Activated B cell treated with CpG ODN at 0.5 μM for 24 hours (primary cell): ENCODE measurements at places on chromosomes 1 and 21. TPM values are rescaled to one million over a fixed set of nuclear protein-coding genes. Genes with fewer than 3 reads are reported as not detected.

Gene GJB4
- total RNA-seq = not detected in 2 replicates

GRCh38 chr1:6783936-6784559 lies 1.2 kb upstream of the CAMTA1 start:
- peak overlapping the region; percentile 89 for H3K27ac ChIP-seq
- peaks cover 21% of the 10 kb centered on the region for H3K36me3 ChIP-seq
- H3K4me1 ChIP-seq = peaks cover 46% of the 10 kb centered on the region
- no peak for DNase-seq

Gene XCL1
- total RNA-seq = not detected in 2 replicates

Gene ORC1
- 3.2 TPM in 2 replicates for total RNA-seq

Gene PRAMEF8
- total RNA-seq = not detected in 2 replicates

DNA sequence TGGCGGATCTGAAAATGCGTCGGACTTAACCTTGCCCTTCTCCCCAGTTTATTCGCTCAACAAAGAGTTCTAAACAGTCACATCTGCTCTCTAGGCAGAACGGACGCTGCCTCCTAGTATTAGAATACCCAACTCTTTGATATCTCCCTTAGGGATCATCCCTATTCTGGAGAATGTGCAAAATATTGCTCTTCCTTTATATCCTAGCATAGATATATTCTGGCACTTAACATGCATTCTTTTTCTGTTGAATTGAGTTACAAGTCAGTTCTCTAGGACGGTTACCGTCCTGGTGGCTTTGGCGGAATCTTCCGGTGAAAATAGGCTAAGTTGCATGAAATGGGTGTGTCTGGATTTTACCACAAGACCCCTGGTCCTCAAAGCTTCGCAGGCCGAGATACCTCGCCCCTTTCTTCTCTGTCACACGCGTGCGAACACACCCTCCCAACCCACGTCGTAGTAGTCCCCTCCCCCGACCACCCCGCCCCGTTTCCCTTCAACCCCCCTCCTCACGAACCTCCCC lies 501 bp upstream of the DNAJC6 start:
- H3K27ac ChIP-seq = no peak overlapping the region
- no peaks in the 10 kb centered on the region for H3K36me3 ChIP-seq

GRCh38 chr1:235887676-235888075 lies 21.0 kb upstream of the LYST start:
- H3K4me1 ChIP-seq = peaks cover 38% of the 10 kb centered on the region
- H3K36me3 ChIP-seq = no peaks in the 10 kb centered on the region
- H3K4me3 ChIP-seq = no peak overlapping the region
- no peak for DNase-seq

GRCh38 chr1:24570265-24571125 lies 14.6 kb downstream of the NCMAP start:
- DNase-seq = no peak
- H3K27me3 ChIP-seq = no peaks in the 10 kb centered on the region
- H3K27ac ChIP-seq = no peak overlapping the region
- H3K36me3 ChIP-seq = no peaks in the 10 kb centered on the region

DNA sequence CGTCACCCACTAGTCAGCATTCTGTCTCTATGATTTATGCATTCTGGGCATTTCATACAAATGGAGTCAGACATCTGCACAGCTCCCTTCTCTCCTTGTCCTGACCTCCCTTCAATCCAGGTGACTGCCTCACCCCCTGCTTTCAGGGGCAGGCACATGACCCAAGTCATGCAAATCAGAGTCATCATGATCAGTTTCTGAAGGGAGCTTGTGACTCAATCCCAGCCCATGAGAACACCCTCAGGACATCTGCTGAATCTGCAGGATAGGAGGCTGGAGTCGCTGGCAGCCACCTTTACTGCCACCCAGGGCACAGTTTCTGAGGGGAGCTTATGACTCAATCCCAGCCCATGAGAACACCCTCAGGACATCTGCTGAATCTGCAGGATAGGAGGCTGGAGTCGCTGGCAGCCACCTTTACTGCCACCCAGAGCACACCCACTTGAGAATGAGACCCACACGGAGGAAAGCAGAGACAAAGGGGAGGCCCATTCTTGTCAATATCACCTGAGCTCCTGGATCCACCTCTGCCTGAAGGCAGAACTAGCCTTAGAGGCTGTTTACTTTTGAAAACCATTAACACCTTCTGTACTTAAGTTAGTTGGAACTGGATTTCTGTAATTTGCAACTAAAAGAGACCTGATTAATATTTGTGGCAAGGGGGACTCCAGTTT lies 62.3 kb upstream of the SLC25A33 start:
- peaks cover 11% of the 10 kb centered on the region for H3K27me3 ChIP-seq
- no peak overlapping the region for H3K27ac ChIP-seq

DNA sequence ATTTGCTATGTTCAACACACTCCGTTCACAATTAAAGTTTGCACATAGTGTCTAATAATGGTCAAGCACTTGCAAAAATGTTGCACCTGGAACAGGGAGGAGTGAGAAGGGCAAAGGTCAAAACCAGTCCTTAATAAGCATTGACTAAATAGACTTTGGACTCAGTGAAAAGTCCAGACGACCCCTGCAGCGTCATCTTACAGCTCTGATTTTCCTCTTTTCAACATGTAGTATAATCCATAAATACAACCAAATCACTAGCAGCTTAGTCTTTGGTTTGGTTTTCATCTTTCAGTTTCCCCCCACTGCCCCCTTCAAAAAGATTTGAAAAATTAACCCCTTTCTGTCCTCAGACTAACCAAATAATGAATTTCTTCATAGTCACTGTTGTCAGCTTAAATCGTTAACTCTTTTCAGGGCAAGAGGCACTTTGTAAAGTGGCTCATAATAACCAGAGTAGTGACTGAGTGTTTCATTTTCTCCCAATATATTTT lies 290.3 kb downstream of the PTPRC start:
- H3K27me3 ChIP-seq = peaks cover 2% of the 10 kb centered on the region
- H3K4me3 ChIP-seq = peak overlapping the region; percentile 39
- DNase-seq = no peak

DNA sequence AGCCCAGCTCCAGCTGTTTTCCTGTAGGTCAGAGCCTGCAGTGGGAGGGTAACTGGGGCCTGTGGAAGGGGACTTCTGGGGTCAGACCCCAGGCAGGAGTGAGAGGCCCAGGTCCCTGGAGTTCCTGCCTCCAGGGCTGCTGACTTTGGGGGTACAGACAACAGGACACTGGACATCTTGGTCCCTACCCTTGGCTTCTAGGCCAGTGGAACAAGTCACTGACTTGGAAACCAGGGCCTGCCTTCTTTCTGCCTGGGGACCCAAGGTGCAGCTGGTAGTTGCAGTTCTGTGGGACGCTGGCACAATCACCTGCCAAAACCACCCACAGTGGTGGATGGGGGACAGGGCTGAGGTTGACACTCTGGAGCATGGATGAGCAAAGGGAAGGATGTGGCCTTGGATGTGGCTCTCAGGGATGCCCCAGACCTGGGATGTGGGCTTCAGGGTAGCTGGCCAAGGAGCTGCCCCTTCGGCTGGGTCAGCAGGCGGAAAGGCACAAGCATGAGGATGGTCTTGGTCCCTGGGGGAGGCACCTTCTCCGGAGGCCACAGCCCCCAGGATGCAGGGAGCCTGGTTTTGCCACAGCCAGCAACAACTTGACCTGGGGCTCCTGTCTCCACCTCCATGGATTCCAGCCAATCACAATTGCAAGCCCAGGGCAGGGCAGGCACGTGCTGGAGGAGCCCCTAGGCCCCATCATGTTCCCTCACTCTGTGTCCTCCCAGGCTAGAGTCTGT lies 5.8 kb downstream of the JMJD4 start:
- H3K4me1 ChIP-seq = peaks cover 49% of the 10 kb centered on the region
- peaks cover 17% of the 10 kb centered on the region for H3K36me3 ChIP-seq
- DNase-seq = no peak
- H3K4me3 ChIP-seq = peak overlapping the region; percentile 80
- H3K27ac ChIP-seq = peak overlapping the region; percentile 73

- H3K4me1 ChIP-seq = no peaks in the 10 kb centered on the region
- no peak overlapping the region for H3K4me3 ChIP-seq
- H3K27ac ChIP-seq = no peak overlapping the region
- DNase-seq = no peak
- no peaks in the 10 kb centered on the region for H3K36me3 ChIP-seq
- H3K27me3 ChIP-seq = peaks cover 25% of the 10 kb centered on the region
These were observed 86.5 kb upstream of the ZC3H12A start for GRCh38 chr1:37387854-37388253.

Gene PRPF38B
- total RNA-seq = 77.3 and 88.1 TPM in 2 replicates

Gene AMY1C
- total RNA-seq = not detected in 2 replicates

GRCh38 chr1:5404412-5405203 lies 587.6 kb downstream of the NPHP4 start:
- H3K4me3 ChIP-seq = no peak overlapping the region
- no peaks in the 10 kb centered on the region for H3K27me3 ChIP-seq
- no peaks in the 10 kb centered on the region for H3K4me1 ChIP-seq
- no peak overlapping the region for H3K27ac ChIP-seq

- no peak overlapping the region for H3K4me3 ChIP-seq
- no peaks in the 10 kb centered on the region for H3K36me3 ChIP-seq
- no peak for DNase-seq
- H3K4me1 ChIP-seq = no peaks in the 10 kb centered on the region
- peaks cover 64% of the 10 kb centered on the region for H3K27me3 ChIP-seq
These were observed 26.6 kb upstream of the LMX1A start for GRCh38 chr1:165383067-165383466.

DNA sequence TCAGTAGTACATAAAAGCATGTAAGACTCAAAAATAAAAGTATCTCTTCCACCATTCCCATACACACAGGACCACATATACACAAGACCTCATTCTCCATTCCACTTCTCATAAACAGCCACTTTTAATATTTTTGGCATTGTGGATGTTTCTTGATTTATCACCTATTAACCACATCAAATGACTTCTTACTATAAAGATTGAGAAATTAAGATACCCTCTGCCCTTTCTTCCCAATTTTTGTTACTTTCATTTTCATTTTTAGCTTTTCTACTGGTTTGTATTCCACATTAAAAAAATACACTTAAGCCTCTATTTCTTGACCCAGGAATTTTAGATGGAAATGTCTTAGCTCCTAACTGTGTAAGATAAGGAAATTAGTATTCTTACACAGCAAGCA lies 22.8 kb downstream of the AKT3 start:
- no peak for DNase-seq
- peaks cover 27% of the 10 kb centered on the region for H3K4me1 ChIP-seq
- H3K27ac ChIP-seq = no peak overlapping the region
- H3K36me3 ChIP-seq = peaks cover 31% of the 10 kb centered on the region

Gene FNBP1L
- total RNA-seq = 3.3 and 3.4 TPM in 2 replicates

DNA sequence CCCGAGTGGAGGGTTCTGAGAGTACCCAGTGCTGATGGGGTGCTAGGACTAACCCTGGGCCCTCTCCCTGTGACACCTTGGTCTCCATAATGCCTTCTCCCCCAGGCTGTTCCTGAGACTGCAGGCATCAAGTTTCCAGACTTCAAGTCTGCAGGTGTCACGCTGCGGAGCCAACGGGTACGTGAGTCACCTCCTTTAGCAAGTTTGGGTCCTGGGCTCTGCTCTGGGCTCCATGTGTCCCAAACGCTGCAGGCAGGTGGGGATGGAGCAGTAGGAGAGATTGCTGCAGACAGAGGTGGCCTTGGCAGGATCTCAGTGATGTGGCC lies 6.0 kb downstream of the DMAP1 start:
- H3K27ac ChIP-seq = no peak overlapping the region
- no peak overlapping the region for H3K4me3 ChIP-seq
- H3K36me3 ChIP-seq = peaks cover 71% of the 10 kb centered on the region
- peaks cover 31% of the 10 kb centered on the region for H3K4me1 ChIP-seq

GRCh38 chr1:91613595-91613994 lies 112.9 kb downstream of the CDC7 start:
- H3K27ac ChIP-seq = no peak overlapping the region
- H3K27me3 ChIP-seq = peaks cover 4% of the 10 kb centered on the region
- no peak overlapping the region for H3K4me3 ChIP-seq
- DNase-seq = no peak
- H3K36me3 ChIP-seq = no peaks in the 10 kb centered on the region
- H3K4me1 ChIP-seq = no peaks in the 10 kb centered on the region

DNA sequence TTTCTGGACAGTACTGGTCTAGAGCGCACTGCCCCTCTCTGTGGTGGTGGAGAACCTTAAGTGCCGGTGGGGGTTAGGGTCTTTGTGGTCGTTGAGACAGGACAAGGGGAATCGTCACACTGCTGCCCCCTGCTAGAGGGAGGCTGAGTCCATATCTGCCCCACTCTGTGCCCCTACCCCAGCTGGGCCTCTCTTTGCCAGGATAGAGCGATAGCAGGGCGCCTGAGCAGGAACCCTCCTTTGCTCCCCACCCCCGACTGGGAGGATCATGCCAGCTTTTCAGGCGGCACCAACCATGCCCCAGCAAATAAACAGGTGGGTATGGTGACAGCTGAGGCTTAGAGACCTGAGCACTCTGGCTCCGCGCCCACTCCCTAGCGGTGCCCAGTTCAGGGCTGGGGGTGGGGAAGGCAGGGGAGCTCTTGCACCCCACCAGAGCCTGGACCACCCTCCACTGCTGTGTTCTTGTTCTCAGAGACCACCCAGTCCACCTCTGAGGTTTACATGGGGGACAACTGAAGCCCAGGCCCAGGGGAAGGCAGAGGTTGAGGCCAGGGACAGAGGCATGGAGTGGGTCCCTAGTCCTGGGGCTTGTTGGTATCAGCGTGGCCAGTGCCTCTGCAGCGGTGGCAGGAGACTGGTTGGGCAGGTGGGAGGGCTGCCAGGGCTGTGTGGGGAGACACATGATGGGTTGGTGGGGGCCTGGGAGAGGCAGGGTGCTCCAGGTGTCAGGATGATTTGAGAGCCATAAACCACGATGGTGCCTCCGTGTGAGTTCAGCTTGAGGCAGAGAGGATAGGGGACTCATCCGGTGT lies 1.6 kb downstream of the PADI2 start:
- H3K4me1 ChIP-seq = peaks cover 32% of the 10 kb centered on the region
- no peaks in the 10 kb centered on the region for H3K36me3 ChIP-seq
- H3K27me3 ChIP-seq = peaks cover 13% of the 10 kb centered on the region
- DNase-seq = no peak
- peak overlapping the region; percentile 79 for H3K4me3 ChIP-seq

Gene IFI44L
- 3.6 and 5.0 TPM in 2 replicates for total RNA-seq

DNA sequence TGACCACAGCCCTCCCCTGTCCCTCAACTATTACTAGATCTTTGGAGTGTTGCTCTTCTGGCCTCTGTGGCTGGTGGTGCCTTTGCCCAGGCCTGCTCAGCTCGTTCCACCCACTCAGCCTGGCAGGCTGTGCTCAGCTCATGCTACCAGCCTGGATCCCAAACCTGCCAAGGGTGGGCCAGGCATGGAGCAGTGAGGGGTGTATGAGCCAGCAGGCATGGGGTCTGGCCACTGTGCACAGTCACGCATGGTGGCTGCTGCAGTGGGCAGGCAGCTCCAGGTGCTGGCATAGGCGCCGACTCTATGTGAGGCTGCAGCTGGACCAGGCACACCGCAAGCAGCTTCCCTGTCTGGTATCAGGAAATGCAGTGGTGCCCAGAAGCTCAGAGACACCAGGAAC lies 449.9 kb downstream of the MATN1 start:
- no peak overlapping the region for H3K27ac ChIP-seq
- H3K4me1 ChIP-seq = no peaks in the 10 kb centered on the region
- no peak for DNase-seq

Gene ADGRL4
- total RNA-seq = not detected in 2 replicates

Gene LIPI
- total RNA-seq = not detected in 2 replicates

- H3K27me3 ChIP-seq = peaks cover 54% of the 10 kb centered on the region
- no peak for DNase-seq
- H3K27ac ChIP-seq = no peak within 1 kb of the TSS
- no peaks in the 10 kb centered on the region for H3K4me1 ChIP-seq
These were observed at the start of gene SPRR2D for GRCh38 chr1:153040950-153041631. Gene SPRR2D (minus strand): TSS chr1:153041120. CDS start chr1:153040346, 774 bp downstream.
